Endothelial cell of umbilical vein (primary cell): ENCODE measurements at places on chromosomes 12 and 14. TPM values are rescaled to one million over a fixed set of nuclear protein-coding genes. Genes with fewer than 3 reads are reported as not detected.

Gene RNASE12
- not detected in 2 replicates for total RNA-seq

Gene USP44
- total RNA-seq: 1.5 and 3.1 TPM in 2 replicates

- DNase-seq: no peak
Measured at GRCh38 chr14:87524011-87524410, 469.0 kb downstream of the GALC start.

DNA sequence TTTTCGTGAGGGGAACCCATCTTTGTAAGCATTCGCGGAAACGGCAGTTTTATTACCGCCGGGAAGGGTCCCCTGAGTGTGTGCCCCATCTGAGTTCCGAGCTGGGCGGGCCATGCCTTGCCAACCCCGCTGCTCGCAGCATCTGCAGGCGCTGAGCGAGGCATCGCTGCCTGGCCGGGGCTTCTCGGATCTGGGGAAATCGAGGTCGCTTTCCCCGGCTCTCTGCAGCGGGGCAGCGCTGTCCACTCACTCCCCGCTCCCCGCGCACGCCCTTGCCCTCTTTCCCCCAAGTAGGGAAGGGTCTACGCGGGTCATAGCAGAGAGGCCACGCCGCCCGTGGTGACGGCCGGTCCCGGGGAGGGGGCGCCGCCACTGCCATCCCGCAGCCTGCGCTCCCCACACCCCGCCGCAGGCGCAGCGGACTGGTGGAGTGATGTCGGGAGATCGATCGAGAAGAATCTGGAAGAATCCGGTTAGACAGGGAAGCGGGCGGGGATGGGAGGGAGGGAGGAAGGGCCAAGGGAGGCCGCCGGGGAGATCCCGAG lies 507 bp upstream of the FKBP4 start:
- no peak for DNase-seq

Gene NID2
- 33.0 and 56.7 TPM in 2 replicates for total RNA-seq

GRCh38 chr14:67517083-67517482 lies 16.0 kb upstream of the PLEKHH1 start:
- DNase-seq: no peak

DNA sequence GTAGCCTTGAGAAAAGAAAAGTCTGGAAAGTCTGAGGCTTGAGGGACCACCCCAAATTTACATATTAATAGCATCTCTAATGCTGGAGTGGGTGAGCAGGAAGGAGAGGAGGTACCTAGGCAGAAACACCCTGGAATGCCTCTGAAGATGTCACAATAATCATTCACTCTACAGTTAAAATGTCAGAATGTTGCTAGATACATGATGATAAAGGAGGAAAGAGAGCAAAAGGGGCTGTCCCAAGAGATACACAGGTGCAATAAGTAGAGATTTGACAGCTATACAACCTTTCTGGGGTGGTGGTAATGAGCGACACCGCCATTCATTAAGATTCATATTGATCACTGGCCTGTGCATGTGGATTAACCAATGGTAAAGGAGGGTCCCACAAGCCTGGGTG lies 540.5 kb upstream of the FBXO33 start:
- DNase-seq: no peak

DNA sequence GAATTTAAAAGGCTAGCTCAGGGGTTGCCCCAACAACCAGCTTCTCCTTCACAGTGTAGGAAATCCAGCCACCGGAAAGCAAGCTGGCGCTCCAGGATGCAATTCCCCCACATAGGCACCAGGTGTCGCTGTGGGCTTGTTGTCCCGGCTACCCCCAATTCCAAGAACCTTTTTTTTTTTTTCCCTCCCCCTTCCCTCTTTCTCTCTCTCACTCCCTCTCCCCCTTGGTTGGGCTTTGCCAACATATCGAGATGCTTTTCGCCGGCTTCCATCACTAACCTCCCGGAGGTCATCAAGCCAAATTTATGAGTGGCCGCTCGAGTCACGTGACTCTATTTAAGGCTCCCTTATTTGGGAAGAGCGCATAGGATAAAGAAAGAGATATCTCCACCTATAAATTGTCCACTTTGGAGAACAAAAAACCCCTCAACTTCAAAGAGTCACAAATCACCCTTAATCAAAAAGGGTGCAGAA lies at the start of gene HOXC5:
Gene HOXC5 (plus strand): TSS at position 424 of the 474 bp plus-strand sequence. CDS start 73 bp downstream, outside the sequence.
- peak; percentile 37 for DNase-seq

Gene CEP83
- total RNA-seq: 15.3 and 15.8 TPM in 2 replicates
